Activated CD8-positive, alpha-beta T cell treated with anti-CD3 and anti-CD28 coated beads for 36 hours (primary cell): ENCODE measurements at places on chromosomes 6 and 20. TPM values are rescaled to one million over a fixed set of nuclear protein-coding genes. Genes with fewer than 3 reads are reported as not detected.
A peak's percentile ranks its signal among the peaks of the same experiment; 100 is the strongest.

DNA sequence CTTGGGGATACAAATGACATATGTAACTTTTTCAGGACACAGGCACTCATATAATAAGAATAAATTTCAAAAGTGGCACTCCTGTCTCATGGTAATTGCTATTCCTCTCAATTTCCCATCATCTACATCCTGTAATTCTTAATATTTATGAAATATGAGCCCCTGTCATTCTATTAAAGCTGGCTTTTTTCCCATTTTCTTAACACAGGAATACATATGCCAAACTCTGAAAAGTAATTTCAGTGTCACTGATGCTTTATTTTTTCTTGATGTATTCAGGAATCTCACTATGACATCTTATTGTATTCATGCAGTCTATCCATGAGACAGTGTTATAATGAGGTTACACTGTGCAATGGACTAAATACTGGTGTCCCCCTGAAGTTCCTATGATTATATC lies 24.3 kb upstream of the FKBP1C start:
- DNase-seq, result no peak

DNA sequence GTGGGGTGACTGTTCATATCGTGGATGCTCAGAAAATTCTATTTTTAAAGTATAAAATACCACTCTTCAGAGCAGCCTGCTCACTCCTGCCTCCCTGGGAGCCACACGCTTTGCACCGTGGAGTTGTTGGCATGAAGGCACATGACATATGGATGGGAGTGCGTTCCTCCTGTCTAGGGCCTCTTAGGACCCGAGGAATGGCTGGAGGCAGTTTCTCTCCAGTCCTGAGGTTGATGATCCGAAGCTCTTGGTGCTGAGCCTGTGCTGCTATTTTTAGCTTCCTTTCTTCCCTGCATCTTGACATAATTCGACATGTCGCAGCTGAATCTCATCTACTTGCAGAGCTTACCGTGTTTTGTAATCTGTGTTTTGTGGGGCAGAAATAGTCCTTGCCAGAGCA lies 73.9 kb downstream of the PHACTR3 start:
- no peak for DNase-seq

GRCh38 chr6:159969921-159970320 lies 1.0 kb downstream of the IGF2R start:
- DNase-seq, result peak; percentile 62

GRCh38 chr20:40986774-40987173 lies 41.8 kb upstream of the TOP1 start:
- DNase-seq, result no peak

DNA sequence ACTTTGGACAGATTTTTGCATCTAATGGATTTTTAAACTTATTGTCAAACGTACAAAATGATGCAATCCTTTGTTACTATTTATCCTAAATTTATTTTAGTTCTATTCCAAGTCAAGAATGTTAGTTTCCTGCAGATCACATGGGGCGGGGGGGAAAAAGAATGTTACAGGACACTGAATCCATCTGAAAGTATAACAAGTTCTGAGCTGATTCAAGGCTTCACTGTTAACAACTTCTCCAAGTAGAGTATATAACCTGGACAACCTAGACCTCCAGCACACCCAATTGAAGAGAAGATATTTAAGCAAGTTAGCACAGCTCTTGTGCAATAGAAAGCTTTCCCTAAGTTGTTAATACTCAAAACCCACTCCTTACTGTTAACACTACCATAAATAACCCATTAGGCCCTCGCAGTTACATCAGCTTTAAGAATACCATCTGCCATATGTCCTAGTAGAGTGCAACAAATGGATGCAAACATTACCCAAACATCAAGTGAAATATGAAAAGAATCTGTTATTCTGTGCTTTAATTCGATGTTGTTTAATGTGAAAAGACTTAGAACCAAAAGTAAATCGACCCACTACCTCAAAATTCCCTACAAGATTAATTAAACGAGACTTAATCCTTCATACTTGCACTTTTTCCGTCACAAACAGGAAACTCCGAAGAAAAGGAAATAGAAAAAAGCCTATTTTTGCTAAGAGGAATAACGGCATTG lies 1.3 kb downstream of the SEC63 start:
- no peak for DNase-seq

DNA sequence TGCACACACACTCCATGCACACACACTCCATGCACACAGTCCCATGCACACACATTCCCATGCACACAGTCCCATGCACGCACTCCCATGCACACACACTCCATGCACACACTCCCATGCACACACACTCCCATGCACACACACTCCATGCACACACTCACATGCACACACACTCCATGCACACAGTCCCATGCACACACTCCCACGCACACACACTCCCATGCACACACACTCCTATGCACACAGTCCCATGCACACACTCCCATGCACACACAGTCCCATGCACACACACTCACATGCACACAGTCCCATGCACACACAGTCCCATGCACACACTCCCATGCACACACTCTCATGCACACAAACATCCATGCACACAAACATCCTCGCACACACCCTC lies 168.4 kb downstream of the TTLL2 start:
- no peak for DNase-seq

- DNase-seq, result no peak
These were observed 2.4 kb downstream of the EDEM2 start for GRCh38 chr20:35144694-35145093.

Gene SEMG1
- not detected for total RNA-seq

Gene ROMO1
- 148 TPM for total RNA-seq
